NCI-H526 (cell line): ENCODE measurements at places on chromosomes 6 and 20.
A peak's percentile ranks its signal among the peaks of the same experiment; 100 is the strongest.

GRCh38 chr6:115514656-115515055, 546.0 kb downstream of the FRK start:
- no peak for DNase-seq

GRCh38 chr6:166836785-166837718, 119.3 kb downstream of the RNASET2 start:
- DNase-seq = no peak

GRCh38 chr6:84739866-84740208, 24.6 kb downstream of the TBX18 start:
- DNase-seq = no peak

DNA sequence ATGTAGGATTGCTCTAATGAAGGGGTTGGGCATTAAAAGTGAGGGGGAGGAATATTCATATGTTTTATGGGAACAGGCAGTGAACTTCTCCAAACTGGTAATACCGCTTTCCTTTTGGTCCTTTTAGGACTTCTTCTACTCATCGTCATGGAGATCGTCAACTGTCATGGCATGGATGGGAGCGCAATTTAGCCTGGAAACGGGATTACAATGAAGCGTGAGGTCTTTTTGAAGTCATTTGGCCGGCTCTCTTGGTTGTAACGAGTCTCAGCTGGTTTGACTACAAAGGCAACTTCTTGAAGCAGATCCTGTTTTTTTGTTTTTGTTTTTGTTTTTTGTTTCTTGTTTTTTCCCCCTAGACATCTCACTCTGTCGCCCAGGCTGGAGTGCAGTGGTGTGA, 1.4 kb upstream of the HLA-E start:
- DNase-seq = no peak

DNA sequence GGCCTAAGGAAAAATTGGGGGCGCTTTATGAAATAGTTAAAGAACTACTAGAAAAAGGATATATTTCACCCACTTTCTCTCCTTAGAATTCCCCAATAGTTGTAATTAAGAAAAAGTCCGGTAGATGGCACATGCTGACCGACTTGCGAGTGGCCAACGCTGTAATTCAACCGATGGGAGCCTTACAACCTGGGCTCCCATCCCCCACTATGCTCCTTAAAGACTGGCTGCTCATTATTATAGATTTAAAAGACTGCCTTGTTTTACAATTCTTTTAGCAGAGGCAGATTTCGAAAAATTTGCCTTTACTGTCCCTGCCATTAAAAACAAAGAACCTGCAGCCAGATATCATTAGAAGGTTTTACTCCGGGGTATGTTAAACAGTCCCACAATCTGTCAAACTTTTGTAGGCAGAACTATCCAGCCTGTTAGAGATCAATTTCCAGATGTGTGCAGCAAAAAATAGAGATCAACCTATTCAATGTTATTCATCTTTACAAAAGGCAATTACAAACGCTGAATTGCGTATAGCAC, 58.5 kb upstream of the PRSS16 start:
- DNase-seq = peak; percentile 56

DNA sequence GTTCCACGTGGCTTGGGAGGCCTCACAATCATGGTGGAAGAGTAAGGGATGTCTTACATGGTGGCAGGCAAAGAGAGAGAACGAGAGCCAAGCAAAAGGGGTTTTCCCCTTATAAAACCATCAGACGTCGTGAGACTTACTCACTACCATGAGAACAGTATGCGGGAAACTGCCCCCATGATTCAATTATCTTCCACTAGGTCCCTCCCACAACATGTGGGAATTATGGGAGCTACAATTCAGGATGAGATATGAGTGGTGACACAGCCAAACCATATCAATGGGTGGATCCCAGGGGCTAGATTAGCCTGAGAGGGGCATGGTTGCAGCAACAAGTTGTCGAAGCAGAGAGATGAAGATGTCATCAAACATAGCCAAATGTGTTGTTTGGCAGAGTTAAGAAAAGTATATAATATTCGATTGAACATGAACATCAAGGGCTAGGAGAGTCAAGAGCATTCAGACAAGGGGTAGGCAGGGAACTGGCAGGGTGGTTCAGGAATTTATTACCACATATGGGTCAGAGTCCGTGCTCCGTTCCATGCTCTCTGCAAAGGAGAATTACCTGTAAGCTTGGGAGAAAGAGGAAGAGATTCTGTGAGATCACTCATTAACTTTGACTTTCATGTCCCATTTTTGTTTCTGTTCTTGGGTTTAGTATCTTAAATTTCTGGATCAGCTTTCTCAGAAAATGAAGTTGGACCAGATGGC, 98.8 kb downstream of the CCDC170 start:
- no peak for DNase-seq

GRCh38 chr6:150659046-150659763, 59.5 kb downstream of the PLEKHG1 start:
- no peak for DNase-seq

GRCh38 chr6:21955053-21955595, 341.7 kb downstream of the PRL start:
- DNase-seq = no peak

GRCh38 chr6:33981421-33981820, 164.5 kb downstream of the GRM4 start:
- no peak for DNase-seq

DNA sequence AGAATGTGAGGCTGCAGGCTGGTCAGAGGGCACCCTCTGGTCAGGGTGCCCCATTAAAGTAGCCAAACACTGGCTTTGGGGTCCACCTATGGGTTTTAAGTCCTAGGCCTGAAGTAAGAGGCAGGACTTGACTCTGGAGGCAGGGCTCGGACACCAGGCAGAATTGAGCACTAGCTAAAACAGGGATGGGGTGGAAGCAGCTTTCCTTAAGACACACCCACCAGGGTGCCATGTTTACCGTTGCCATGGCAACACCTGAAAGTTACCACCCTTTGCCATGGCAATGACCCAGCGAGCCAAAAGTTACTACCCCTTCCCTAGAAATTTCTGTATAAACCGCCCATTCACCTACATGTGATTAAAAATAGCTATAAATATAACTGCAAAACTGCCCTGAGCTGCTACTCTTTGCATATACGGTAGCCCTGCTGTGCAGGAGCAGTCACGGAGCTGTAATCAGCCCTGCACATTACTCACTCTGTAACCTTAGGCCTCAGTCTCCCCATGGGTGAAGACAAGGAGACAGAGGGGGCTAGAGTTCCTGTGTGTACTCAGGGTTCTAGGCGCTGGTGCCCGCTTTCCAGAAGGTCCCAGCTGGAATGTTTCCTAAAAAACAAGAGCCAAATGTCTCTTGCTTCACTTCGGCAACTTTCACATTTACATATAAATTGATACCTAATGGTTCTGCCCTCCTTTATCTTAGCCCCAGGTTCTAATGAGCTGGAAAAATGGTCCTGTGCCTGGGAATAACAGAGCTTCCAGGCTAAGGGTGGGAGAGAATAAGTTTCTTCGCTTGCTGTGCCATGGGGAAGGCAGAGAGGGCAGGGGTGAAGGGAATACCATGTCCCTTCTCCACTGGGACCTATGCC, 27.2 kb upstream of the SRSF6 start:
- no peak for DNase-seq

DNA sequence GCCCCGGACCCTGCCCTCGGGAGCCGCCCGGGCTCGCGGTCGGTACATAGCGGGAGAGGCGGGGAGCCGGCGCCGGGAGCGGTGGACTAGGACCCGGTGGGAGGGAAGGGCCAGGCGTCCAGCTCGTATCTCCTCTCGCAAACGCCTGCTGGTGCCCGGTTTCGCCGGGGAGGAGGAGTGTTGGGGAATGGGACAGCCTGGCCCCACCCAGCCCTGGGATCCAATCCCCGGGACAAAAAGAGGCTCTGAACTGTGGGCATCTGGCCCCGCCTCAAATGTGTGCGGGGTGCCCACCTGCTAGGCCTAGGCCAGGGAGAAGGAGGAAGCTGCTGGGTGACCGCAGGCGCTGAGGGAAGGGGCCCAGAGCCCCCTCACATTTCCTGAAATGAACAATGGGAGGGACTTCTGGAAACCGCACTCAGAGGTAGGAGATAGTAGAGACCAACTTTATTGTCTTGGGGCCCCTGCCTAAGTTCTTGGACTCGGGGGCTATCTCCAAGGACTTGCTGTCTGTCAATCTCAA, at the start of gene KCNK17:
Gene KCNK17 (minus strand): TSS at position 147 of the 523 bp plus-strand sequence. CDS start 99 bp downstream, at position 48.
- peak; percentile 53 for DNase-seq

DNA sequence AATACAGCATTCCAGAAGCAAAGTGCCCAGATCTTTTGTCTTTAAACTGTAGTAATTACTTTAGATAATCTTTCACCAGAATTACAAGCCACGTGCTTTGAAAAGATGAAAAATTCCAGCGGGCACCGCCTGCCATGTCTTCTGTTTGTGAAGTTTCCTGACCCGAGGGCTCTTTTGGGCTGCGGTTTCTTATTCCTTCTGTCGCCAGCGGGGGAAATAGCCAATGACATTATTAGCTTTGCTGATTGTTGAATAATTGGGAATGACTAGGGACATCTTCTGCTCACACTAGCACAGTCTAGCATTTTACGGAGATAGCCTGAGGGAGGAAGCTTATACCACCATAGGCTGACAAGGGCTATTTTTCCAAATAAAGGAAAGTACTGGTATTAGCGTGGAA, 124.7 kb downstream of the SAMD5 start:
- DNase-seq = no peak

GRCh38 chr6:120248451-120248850, 898.9 kb upstream of the MAN1A1 start:
- DNase-seq = peak; percentile 81

DNA sequence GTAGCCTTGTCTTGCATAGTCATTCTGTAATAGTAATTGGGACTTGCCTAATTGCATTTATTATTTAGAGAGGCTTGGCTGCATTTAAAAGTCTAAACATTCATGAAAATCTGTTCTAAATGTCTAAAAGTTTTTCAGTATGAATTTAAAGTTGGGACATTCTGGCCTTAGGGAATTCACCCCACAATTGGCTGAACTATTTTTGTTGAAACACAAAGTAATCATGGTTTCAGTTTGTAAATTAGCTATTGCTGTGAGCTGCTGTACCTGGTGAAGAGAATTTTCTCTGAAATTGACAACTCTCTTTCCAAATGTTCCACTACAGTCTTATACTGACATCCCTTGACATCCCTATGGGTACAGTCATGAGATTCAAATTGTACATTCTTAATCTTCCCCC, 253.0 kb downstream of the FARS2 start:
- DNase-seq = no peak

- DNase-seq = no peak
Observed at GRCh38 chr6:124123617-124124209, 320.0 kb downstream of the NKAIN2 start.

DNA sequence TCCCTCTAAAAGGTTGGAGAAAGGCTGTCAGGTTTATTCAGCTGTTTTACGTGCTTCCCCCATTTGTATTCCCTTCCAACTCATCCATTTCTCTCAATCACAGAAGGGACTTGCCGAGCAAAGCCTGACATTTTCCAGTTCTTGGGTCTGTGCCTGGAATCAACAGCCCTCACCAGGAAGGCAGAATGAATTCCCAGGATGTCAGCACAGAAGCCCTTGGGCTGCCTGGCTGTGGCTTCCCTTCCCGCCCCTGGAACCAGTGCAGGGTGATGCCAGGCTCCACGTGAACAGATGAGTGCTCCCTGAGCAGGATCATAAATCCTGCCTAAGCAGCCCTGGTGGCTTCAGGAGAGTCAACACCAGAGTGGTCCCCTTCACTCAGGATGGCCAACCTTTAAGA, 86.1 kb upstream of the CD83 start:
- DNase-seq = no peak
